Astrocyte of the spinal cord (primary cell): ENCODE measurements at places on chromosomes 1 and 21.
A peak's percentile ranks its signal among the peaks of the same experiment; 100 is the strongest.

DNA sequence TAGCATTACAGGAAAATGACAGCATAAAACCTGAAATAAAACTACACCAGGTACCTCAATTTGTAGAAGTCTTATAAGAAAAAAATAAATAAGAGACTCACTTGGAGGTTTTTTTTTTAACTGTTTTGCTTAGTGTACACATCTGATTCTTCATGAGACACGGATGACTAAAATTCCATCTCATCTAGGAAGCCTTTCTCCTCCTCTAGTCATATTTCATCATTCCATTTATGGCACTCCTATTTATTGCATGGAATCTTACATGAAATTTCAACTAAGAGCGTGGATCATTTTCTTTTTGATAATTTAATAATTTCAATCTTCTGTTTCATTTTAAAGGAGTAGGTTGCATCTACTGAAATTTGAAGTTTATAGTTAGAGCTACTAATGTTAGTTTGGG lies 1.6 kb upstream of the PTGS2 start:
- DNase-seq, result no peak

GRCh38 chr1:248622570-248623001 lies 12.3 kb downstream of the OR2T11 start:
- DNase-seq, result no peak

- peak; percentile 20 for DNase-seq
These were observed 103.4 kb upstream of the TIAM1 start for GRCh38 chr21:31447505-31447904.

DNA sequence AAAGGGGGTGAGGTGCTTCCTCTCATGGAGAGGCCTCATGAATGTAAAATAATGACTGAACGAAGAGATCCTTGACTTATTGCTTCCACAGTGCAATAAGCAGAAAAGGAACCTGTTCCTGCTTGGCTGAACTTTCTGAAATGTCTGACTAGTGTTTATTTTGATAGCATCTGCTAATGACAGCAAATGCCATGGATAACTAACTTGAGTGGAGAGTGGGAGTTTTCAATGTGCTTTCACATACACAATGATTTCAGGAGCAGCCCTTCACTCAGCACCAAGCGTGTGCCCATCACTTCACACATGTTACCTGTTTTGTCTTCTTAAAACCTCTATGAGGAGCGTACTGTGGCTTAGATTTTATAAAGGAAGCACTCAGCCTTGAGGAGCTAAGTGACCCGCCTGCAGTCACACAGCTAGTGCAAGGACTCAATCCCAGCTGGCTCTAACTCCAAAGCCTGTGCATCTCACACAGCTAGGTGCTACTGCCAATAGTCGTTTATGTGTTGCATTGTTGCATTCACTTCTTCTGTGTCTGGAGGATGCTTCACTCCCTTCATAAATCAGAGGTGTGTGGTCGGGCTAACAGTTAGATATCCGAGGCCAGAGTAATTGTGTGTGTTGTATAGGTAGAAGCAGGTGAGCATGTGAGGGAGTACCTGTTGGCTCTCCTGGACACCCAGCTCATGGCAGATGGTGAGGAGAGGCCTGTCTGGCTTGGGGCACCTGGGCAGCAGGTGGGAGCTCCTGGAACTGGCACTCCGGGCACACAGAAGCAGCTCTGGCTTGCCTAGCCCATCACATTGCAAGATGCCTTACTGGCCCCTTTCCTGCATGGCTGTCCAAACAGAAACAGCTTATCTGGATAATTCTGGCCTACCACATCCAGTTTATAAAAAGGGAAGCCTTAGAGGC lies 12.8 kb downstream of the CASQ2 start:
- no peak for DNase-seq

DNA sequence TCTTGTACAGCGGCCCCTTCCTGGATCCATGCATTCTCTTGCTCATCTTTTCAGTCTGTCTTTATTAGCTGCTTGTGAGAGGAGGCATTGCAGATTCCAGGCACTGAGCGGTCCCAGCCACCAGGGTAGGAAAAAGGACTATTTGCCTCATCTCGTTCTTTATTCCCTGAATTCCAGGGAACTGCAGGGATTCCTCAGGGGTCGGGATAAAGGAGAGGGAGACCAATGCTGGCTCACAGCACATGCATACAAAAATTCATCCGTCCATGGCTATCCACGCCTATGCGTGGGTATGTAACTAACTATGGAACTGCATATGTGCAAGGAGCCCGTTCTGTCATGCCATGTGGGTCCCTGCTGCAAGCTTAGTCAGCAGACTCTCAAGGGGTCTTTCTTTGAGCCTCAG lies 879 bp upstream of the PLPPR5 start:
- DNase-seq, result no peak

DNA sequence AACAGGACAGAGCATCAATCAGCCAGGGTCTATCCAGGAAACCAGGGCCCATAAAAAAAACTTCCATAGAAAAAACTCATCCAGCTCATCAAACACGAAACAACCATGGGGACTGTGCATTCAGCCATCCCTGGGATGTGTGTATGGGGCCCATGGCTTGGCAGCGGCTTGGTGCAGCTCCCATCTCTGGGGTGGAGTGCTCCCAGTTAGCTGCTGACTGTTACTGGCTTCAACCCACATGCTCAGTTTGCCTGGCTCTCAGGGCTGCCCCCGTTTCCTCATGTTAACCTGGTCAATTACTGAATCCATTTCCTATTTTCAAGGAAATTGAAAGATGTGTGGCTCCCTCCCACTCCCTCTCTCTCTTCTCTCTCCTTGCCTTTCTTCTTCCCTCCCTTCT lies 37.3 kb upstream of the STUM start:
- no peak for DNase-seq

GRCh38 chr1:62222321-62222720 lies 27.7 kb downstream of the L1TD1 start:
- DNase-seq, result no peak

- DNase-seq, result peak; percentile 85
These were observed 23.3 kb downstream of the NGF start for GRCh38 chr1:115314765-115315164.

DNA sequence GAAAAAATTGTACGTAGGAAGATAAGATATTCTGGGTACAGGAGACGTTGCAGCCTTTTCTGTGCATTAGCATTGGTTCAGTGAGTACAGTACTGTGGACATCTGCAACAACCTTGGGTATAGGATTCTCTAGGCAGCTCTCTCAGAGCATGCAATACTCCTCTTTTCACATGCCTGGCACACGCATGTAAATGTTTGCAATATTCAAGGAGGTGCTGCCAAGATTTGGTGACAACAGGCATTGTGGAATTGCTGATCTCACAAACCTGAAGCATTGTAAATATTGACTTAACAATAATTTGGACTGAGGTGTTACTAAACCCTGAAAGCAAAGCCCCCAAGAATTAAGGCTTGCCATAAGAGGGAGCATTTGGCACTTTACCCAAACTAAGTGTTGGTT lies 126.8 kb downstream of the GRIK1 start:
- DNase-seq, result no peak

- DNase-seq, result no peak
These were observed 189.0 kb downstream of the PLPP3 start for GRCh38 chr1:56390232-56390867.

DNA sequence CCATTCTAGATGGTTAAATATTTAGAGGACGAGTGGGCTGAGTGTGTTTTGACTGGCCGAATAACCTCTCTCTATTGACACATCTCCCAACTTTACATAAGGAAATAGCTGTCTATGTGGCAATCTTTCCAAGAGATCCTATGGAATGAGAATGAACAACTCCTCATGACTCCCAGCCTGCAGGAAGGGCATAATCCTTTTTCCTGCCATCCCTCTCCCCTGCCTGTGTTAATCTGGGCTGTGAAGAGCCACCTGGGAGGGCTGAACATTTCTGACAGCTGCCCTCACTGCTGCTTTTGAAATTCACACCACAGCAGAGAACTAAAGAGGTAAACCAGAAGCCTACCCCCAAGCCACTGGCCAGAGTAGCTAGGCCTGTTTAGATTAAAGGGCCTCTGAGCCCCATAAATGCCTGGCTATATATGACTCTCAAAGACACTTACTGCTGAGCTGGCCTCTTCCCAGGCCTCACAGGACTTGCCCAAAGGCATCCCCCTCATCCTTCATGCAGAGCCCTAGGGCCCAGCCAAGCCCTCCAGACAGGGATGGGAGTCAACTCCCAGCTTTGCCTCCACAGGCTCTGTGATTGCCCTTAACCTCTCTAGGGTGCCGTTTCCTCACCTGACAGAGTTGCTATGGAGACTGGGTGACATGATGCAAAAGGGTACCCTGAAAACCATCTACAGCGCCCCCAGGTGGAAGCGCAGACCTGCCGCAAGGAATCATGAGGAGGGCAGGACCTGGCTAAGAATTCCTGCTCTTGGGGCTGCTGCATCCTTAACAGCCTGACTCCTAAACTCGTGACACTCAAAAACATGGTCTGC lies 42.0 kb upstream of the LDLRAP1 start:
- no peak for DNase-seq

GRCh38 chr1:4584449-4584848 lies 70.0 kb upstream of the AJAP1 start:
- DNase-seq, result no peak

- no peak for DNase-seq
These were observed 1.5 kb downstream of the ATP1A1 start for GRCh38 chr1:116374353-116375147.

DNA sequence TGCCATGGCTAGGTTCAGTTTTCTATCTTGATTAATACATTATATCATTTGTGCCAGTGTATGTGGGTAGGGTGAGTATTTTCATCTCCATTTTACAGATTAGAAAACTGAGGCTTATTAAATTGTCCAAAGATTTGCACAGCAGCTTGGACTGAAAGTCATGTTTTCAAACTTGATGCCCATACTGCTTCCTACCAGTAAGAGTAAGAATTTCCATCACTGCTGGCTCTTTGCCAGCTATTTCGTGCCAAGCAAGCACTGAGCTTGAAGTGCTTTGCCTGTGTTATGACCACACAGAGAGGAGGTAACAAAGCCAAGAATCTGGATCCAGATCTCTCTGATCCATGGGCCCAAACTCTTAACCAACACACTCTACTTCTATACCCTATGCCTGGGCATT lies 295.0 kb downstream of the VAV3 start:
- peak; percentile 50 for DNase-seq

- DNase-seq, result no peak
These were observed 4.0 kb downstream of the SHISAL2A start for GRCh38 chr1:52636721-52637695.

DNA sequence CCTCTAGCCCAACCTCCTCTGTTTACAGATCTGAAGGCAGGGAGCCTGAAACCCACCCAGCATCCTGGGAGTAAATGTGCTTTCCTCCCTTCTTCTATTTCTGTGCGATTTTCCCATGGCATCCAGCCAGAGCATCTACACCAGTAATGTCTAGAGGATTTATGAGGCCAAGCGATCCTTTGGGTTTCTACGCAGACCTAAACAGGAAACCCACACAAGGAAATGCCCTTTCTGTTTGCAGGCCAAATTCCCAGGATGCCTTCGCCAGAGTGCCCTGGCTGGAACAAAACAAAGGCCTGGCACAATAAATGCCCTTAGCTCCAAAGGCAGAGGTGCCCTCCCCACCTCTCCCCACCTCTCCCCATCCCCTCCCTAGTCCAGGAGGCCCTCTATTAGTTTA lies 110.5 kb upstream of the CDC42BPA start:
- DNase-seq, result peak; percentile 73

GRCh38 chr21:33938381-33938780 lies 22.8 kb upstream of the ATP5PO start:
- DNase-seq, result no peak

- peak; percentile 56 for DNase-seq
These were observed 801 bp downstream of the TRAF5 start for GRCh38 chr1:211327346-211327921.

DNA sequence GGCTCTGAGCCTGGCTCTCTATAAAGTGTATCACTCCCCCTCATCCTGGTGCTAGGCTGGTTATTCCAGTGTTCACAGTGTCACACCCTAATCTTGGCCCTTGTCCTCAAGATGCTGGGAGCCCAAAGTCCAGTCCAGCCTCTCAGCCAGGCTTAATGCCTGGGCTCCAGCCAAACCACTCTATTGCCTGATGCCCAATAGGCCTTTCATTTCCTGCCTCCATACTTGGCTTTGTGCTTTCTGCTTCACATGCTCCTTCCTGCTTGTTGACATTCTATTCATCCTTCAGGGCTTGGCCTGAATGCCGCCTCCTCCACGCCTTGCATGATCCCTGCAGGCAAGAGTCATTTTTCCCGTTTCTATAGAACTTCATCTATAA lies 1.7 kb downstream of the KLHDC8A start:
- peak; percentile 47 for DNase-seq

DNA sequence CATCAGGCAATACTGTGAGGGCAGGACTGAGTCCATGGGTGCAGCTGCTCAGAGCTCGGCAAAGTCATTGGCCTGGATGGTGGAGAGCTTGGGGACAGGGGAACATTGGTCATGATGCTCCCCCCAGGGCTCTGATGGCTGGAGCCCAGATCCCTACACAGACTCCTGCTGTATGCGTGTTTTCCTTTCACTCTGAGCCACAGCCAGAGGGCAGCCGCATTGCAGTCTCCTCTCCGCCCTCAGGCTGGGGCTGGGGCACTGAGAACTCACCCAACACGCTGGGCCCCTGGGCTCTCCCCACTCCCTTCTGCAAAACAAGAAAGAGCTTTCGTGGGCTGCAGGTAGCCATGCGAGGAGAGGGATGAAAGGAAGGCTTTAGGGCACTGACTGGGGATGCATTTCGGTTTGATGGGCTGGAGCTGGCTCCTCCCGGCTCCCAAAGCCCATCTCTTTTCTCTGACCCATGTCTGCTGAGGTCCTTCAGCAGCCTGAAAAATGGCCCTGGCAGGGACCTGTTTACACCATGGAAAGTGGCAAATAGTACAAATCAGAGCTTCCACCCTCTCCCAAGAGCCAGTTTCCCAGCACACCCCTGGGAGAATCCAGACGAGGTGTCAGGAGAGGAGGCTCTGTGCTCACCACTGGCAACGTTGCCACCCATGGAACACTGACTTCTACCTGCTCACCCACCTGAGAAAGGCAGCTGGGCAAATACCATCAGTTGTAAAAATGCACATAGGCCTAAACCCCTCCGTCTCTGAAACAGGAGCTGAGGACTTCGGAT lies 43.8 kb downstream of the CAPN2 start:
- DNase-seq, result no peak

- no peak for DNase-seq
These were observed 102.9 kb downstream of the PTPN14 start for GRCh38 chr1:214448536-214448935.

- DNase-seq, result no peak
These were observed 31.1 kb downstream of the LHX8 start for GRCh38 chr1:75165264-75165663.

DNA sequence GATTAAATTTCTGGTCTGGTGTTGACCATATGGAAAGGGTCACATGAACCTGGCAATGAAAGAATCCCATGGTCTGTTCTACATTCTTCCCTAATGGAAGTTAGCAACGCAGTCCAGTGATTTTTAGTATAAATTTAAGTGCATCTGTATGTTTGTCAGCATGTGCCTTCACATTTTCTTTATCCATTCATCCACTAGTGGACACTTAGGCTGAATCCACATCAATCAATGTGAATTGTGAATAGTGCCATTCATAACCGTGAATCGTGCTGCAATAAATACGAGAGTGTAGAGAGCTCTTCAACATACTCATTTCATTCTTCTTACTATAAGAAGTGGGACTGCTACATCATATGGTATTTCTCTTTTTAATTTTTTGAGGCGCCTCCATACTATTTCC lies 12.7 kb upstream of the IFI16 start:
- DNase-seq, result no peak
